ENCODE measurements at places on chromosomes 7 and 10.
A peak's percentile ranks its signal among the peaks of the same experiment; 100 is the strongest.

DNA sequence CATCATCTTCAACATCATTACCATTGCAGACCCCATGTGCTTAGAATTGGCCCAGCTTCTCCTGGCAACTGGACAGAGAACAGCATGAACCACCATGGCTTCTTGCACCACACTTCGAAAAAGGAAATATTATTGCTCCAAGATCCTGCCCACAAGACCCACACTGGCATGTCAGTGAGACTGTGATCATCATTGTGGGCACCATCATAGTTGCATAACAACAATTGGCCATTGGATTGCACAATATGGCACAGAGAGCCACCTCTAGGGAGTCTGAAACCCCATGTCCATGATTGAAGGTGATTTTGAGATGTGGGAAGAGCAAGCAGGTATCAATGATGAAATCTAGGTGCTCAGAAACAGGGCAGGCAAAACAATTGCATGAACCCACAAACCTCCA, 918.9 kb downstream of the GRID1 start:
- DNase-seq, result no peak

GRCh38 chr10:131946880-131947279, 34.8 kb downstream of the BNIP3 start:
- DNase-seq, result no peak

GRCh38 chr7:25187932-25188331, 40.4 kb downstream of the NPVF start:
- DNase-seq, result no peak

DNA sequence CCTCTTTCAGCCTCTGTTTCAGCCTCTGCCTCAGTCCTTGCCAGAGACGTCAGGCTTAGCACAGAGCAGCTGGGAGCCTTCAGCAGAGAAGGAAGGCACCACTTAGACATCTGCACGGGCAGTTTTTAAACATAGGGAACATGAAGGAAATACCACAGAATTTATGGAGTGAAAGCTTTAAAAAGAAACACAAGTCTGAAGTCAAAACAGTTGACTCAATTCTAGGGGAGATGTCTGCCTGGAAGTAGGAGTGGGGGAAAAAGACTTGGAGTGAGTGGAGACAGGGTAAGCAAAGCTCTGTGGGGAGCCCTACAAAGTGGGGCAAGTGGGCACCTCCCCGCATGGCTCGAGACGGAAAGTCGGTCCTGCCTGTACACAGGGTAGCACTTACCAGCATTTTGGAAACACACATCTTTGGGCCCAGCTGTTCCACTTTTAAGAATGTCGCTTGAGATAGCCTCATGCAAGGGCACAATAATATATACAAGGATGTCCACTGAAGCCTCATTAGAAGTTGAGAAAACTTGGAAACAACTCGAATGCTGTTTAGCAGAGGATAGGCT, 5.0 kb upstream of the TBXAS1 start:
- no peak for DNase-seq

DNA sequence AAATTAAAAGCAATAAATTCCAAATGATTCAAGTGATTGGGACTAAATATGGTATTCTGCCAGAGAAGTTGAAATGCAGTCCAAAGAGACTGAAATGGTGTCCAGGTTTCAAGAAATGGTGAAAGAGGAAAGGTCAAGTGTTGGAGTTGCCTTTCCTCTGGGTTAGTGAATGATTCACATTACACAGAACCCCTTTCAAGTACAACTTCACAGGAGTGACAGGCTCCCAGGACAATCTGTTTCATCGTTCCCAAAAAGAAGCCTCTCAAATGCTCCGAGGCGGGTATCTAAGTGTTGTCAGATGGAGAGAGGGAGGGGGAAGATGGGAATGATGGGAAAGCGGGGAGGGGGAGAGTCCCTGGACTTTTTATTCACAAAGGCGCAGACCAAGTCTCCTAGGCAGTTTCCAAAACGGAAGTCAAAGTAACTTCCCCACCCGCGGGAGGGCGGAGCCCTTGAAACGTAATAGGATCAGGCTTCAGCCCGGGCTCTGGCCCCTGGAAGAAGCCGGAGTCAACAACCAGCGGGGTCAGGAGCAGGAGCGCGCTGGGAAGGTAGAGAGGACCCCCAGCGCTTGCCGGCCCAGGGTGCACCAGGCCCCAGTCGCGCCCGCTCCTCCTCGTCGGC, 754 bp downstream of the SLC25A13 start:
- peak; percentile 76 for DNase-seq

- no peak for DNase-seq
Measured at GRCh38 chr7:88020953-88021665, 87.1 kb downstream of the ADAM22 start.

DNA sequence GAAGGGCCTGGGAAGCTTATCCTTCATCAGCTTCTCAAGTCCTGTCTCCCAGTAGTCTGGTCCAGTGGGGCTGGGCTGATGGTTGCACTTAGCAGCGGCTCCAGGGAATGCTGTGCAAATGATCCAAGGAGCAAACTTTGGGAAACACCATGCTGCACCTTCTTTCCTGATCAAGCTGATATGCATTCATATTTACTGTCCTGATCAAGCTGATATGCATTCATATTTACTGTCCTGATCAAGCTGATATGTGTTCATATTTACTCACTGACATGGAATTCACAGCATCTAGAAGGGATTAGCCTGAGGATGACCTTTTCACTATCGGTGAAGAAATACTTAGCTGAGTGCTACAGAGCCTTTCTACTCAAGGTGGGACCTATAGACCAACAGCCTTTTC, 330.7 kb downstream of the BMPER start:
- DNase-seq, result no peak

GRCh38 chr10:77915319-77916105, 11.0 kb downstream of the DLG5 start:
- no peak for DNase-seq

DNA sequence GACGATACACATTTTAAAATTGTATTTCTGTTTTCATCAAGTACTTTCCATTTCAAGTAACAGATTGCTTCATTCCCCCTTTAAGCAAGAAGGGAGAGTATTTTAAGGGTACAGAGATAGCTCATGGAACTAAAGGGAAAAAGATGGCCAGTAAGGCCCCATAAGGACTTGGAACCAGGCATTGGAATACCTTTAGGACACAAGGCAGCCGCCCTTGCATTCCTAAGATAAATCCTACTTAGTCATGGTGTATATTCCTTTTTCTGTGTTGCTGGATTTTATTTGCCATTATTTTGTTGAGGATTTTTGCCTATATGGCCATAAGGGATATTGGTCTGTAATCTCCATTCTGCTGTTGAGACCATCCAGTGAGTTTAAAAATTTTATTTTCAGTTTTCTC, 49.2 kb downstream of the BTRC start:
- DNase-seq, result no peak

DNA sequence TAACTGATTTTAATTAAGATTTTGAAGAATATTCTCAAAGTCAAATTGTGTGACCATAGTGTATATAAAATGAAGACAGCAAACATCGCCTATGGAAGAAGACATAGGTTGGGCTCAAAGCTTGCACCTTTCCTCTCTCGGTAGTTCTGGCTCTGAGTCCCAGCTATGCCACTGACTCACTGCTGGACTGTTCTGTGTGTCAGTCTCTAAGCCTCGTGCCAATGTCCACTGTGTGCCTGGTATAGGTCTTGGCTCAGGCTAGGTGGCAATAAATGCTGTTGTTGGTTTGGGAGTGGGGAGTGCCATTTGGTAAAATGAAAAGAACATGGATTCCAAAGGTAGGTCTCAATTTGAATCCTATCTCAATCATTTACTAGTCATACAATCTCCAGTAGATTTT, 137.5 kb upstream of the RHEB start:
- no peak for DNase-seq

DNA sequence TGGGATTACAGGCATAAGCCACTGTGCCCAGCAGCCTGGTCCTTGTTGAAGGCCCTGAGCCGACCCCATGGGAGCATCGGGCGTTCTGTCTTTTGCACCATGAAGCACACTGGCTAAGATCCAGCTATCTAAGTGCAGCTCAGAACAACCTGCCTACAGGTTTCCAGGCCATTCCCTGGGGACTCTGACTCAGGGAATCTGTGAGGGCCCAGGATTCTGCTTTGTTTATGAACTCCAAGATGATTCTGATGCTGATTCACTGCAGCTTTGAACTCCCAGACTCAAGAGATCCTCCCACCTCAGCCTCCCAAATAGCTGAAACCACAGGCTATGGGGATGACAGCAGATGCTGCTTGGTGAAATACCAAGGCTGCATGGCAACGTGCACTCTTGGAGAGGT, 30.2 kb downstream of the NPTX2 start:
- DNase-seq, result no peak

GRCh38 chr10:8242295-8242872, 187.9 kb downstream of the GATA3 start:
- no peak for DNase-seq

- no peak for DNase-seq
Measured at GRCh38 chr7:142898377-142899170, 13.0 kb upstream of the TRPV6 start.

- no peak for DNase-seq
Measured at GRCh38 chr10:103442031-103442461, 10.1 kb downstream of the CALHM2 start.

DNA sequence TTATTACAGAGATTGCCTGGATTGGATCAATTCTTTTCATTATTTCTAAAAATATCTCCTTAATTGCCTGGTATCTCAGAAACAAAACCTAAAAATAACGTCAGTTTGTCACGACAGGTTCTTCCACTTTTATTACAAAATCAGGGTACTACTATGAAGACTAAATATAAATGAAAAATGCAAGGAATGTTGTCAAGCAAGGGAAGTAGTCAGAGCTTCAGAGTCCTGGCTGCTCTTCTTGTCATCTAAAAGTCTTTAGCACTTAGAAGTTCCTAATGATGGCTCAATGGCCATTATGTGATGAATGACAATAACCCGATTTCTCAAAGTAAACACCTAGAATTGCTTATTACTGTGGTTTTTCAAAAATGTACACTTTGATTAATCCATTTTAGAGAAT, 192.2 kb downstream of the SEMA3A start:
- no peak for DNase-seq

- DNase-seq, result no peak
Measured at GRCh38 chr10:1324903-1325302, 268.7 kb downstream of the WDR37 start.

DNA sequence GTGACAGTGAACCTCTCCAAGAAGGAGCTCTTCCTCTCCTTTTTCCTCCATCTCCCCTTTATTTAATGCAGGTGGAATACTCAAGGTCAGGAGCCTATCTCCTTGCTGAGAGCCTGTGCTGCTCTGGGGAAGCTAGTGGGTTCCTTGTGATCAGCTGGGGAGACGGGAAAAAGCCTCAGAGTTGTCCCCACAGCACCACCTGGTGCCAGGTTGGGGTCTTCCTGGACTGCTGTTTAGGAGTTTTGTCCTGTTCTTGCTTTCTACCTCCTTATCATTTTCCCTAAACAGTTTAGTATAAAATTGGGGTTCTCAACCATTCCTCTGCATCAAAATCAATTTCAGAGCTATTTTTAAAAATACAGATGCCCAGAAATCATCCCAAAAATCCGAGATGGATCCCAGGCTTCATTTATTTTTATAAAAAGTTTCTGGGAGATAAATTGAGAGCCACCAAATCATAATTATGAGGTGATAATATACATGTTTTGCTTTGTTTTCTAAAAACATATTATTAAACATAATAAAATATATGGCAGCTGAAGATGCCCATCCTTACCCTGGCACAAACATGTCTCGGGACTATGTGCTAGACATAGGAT, 44.3 kb downstream of the MACC1 start:
- peak; percentile 27 for DNase-seq

- DNase-seq, result no peak
Measured at GRCh38 chr7:140655511-140656408, 15.1 kb upstream of the DENND2A start.

- DNase-seq, result no peak
Measured at GRCh38 chr10:24556750-24557742, 166.6 kb downstream of the ARHGAP21 start.

DNA sequence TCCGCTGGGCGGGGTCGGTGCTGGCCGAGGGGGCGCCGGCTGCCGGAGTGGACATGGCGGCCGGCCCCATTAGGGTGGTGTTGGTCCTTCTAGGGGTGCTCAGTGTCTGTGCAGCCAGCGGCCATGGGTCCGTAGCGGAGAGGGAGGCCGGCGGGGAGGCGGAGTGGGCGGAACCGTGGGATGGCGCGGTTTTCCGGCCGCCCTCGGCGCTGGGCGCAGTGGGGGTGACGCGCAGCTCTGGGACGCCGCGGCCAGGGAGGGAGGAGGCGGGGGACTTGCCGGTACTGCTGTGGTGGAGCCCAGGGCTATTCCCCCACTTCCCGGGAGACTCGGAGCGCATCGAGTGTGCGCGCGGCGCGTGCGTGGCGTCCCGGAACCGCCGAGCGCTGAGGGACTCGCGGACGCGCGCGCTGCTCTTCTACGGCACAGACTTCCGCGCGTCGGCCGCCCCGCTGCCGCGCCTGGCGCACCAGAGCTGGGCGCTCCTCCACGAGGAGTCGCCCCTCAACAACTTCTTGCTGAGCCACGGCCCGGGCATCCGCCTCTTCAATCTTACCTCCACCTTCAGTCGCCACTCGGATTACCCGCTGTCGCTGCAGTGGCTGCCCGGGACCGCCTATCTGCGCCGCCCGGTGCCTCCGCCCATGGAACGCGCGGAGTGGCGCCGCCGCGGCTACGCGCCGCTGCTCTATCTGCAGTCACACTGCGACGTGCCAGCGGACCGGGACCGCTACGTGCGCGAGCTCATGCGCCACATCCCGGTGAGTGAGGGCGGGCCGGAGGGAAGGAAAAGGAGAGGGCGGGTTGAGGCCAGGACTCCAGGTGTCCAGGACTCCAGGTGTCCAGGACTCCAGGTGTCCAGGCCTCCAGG, 9.3 kb upstream of the CHCHD1 start:
- DNase-seq, result peak; percentile 50

- no peak for DNase-seq
Measured at GRCh38 chr7:38274927-38275620, 1.6 kb upstream of the TARP start.

DNA sequence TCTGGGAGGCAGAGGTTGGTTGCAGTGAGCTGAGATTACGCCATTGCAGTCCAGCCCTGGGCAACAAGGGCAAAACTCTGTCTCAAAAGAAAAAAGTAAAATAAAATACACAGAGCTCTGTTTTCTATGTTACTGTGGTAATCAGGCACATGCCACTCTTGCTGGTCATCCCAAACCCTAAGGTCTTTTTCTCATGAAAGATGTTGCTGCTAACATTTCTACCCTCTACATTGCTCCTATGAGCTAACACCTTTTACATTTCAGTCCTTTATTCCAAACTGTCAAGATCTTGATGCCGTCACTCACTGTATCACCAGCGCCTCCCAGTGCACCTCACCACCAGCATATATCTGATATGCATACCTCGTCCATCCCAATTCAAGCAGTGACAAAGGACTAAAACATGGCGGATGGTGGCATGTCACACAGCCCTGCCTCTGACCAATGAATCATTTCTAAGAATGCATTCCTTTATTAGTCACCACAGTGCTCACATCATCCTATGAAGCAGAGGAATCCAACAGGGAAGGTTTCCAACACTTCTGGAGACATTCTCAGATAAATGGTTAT, 4.3 kb downstream of the DAGLB start:
- no peak for DNase-seq

DNA sequence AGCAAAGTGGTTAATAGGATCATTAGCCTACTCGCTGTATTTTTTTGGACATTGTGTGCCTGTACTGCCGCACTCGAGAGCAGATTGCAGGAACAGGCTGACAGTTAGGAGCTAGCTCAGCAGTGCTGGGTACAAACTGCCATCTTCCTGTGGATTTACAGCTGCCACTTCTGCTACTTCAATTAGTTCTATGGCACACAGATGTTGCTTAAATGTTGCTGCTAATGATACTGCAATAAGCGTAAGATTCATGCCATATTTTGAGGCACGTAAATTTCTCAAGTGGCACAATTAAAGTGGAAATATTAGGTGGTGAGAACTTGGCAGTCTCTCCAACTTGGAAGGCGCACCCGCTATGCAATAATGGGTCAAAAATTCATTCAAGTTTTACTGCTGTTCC, 171.9 kb downstream of the EBF3 start:
- no peak for DNase-seq

- no peak for DNase-seq
Measured at GRCh38 chr7:120931243-120931642, 19.3 kb upstream of the ING3 start.

Measured in tibial nerve (tissue), 4 donors.